ENCODE measurements at places on chromosomes 12 and 14.
A peak's percentile ranks its signal among the peaks of the same experiment; 100 is the strongest.

GRCh38 chr14:64407329-64407728 is 19.2 kb downstream of the MTHFD1 start:
- DNase-seq, result no peak

- DNase-seq, result peak; percentile 6
Observed at GRCh38 chr12:108665608-108666202, 32.0 kb upstream of the SELPLG start.

GRCh38 chr12:114500131-114500530 is 94.2 kb upstream of the TBX5 start:
- DNase-seq, result no peak

GRCh38 chr14:53460544-53460943 is 307.4 kb upstream of the DDHD1 start:
- no peak for DNase-seq

- no peak for DNase-seq
Observed at GRCh38 chr14:97796511-97796910, 999.3 kb downstream of the VRK1 start.

- no peak for DNase-seq
Observed at GRCh38 chr14:94689985-94690400, 77.8 kb downstream of the SERPINA3 start.

DNA sequence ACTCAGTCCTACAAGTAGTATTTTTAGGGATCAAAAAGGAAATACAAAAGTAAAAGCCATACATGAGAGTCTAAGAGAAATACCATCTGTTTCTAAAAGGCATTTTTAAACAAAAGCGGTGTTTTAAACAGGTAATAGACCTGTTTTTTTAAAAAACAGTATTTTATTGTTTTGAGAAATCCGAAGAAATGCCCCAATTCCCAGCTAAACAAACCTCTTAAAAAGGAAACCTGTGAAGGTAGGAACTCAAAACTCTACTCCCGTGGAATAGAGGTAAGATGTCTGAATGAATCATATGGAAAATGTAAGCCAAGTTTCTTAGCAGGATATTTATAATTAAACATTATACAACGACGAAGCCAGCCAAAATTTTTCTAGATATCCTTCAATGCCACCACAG is 2.0 kb downstream of the PPP1R13B start:
- DNase-seq, result no peak

DNA sequence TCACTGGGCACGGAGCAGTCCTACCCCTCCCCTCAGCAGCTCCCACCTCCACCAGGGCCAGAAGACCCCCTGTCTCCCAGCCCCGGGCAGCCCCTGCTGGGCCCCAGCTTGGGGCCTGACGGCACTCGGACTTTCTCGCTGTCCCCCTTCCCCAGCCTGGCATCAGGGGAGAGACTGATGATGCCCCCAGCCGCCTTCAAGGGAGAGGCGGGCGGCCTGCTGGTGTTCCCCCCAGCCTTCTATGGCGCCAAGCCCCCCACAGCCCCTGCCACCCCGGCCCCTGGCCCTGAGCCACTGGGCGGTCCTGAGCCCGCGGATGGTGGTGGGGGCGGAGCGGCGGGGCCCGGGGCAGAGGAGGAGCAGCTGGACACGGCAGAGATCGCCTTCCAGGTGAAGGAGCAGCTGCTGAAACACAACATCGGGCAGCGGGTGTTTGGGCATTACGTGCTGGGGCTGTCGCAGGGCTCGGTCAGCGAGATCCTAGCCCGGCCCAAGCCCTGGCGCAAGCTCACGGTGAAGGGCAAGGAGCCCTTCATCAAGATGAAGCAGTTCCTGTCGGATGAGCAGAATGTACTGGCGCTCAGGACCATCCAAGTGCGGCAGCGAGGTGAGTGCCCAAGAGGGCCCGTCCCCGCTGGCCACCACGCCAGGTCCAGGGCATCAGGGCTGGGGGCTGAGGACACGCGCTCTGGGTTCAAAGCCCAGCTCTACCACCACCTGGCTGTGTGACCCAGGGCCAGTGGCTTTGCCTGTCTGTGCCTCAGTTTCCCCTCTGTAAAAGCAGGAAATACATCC is 58.6 kb downstream of the PHETA1 start:
- no peak for DNase-seq

Data from NCI-H1694 treated with DMSO at 0.1 percent for 48 hours (cell line).